NCI-H2081 treated with DMSO at 0.1 percent for 48 hours (cell line): ENCODE measurements at places on chromosomes 13 and 19.

DNA sequence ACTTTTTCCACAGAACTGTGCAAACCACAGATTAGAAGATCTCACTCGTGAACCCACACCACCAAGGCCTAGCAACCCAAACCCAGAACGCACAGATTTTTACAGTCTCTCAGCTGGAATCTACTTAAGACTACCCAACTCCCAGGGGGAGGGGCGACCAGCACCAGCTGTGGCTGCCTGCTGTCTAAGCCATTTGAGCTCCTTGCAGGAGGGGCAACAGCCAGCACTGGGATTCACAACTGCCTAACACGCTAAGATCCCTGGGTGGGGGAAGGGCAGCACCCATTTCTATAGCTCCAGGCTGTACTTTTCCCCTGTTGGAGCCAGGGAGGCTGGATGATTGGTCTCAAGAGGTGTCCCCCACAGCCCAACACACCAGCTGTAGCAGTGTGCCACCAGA is 368.8 kb downstream of the SUCLA2 start:
- no peak for DNase-seq

DNA sequence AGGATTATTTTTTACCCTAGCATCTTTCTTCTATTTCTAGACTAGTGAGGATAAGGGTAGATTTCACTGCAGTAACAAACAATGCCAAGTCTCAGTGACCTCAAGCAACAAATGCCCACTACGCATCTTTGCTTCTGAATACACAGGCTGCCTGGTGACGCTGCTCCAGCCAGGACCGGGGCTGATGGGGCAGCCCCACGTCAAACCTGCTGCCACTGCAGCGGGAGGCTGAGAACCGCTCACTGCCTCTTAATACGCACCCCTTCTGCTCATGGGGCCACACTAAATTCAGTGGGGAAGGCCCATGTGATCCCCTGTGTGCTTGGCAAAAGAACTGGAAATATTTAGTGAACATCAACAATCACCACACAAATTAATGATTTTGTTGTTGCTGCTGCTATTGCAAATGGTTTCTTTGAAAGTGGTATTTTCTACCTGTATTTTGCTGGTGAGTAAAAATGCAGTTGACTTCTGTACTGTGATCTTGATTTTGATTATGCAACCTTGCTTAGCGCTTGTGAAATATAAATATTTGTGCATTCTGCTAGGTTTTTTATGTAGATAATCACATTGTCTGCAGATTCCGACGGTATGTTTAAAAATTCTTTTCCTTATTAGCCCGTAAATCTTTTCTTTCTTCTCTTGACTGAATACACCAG is 139.5 kb upstream of the SPACA7 start:
- no peak for DNase-seq

DNA sequence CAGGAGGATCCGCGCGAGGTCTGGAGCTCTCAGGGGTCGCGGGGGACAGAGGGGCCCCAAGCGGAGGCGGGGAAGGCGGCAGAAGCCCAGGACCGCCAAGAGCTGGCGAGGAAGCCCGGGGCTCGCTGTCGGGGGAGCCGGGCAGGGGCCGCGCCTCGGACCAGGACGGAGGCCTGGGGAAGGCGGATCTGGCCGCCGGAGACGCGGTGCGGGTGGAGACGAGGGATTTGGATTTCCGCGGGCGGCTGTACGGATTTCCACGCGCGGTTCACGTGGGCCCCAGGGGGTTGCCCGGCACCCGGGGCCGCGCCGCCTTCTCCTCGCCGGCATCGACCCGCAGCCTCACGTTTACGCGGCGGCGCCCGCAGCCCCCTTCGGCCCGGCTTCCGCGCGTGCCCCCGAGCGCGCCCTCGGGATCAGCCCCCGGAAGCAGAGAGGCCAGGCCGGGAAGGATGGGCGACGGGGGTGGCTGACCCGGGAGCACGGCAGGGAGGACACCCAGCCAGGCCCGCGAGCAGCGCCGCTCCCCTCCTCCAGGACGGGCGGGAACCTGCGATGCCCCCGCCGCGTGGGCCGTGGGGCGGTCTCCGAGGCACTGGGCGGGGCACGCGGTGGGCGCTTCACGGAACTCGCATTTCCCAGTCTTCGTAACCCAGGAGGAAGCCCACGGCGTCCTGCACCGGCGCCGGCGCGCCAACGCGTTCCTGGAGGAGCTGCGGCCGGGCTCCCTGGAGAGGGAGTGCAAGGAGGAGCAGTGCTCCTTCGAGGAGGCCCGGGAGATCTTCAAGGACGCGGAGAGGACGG is 4.7 kb downstream of the F7 start:
- DNase-seq, result no peak

DNA sequence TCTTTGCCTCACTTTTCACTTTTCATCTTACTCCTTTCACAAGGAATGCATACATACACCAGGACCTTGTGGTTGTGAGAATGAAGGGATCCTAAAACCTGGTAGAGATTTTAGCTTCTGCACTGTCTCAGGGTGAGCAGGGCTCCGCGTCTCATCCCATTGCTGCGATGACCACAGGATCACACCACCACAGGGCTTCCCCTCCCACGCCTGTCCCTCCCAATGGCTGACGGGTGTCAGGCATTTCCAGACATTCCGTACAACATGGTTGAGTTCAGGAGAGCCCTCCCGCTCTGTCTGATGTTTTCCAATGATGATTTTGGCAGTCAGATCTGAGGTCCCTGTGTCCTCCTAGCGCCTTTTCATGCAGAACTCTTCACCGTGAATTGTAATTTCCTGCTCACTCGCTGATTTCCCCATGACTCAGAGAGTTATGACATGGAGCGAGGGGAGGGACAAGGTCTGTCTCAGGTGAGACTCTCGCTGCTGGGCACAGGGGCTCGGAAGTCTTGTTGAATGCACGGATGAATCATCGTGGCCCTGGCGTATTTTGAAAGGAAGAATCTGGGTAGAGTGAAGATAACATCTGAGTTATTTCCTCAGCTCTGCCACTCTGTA is 102.8 kb downstream of the TEX29 start:
- no peak for DNase-seq

GRCh38 chr13:33180122-33180804 is 105.3 kb downstream of the STARD13 start:
- no peak for DNase-seq

- no peak for DNase-seq
These were observed 2041.5 kb upstream of the PCDH20 start for GRCh38 chr13:63457186-63457585.

- DNase-seq, result no peak
These were observed 35.7 kb downstream of the NHLRC3 start for GRCh38 chr13:39073983-39074382.

DNA sequence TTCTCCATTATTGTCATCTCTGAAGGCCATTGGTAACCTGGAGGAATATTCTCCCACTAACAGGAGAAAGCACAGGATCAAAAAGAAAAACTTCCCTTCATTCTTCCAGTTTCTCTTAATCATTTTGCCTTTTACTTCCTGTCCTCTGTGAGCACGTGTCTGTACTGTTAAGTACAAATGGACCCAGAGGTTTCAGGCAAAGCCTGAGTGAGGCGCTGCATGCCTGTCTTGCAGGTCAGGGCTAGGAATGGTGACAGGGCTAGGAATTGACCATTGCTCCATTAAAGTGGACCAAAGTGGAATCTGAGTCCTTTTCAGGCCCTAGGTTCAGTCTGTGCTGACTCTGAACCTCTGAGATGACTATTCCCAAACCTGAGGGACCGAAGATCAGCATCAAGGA is 326.7 kb downstream of the SHISA2 start:
- no peak for DNase-seq

DNA sequence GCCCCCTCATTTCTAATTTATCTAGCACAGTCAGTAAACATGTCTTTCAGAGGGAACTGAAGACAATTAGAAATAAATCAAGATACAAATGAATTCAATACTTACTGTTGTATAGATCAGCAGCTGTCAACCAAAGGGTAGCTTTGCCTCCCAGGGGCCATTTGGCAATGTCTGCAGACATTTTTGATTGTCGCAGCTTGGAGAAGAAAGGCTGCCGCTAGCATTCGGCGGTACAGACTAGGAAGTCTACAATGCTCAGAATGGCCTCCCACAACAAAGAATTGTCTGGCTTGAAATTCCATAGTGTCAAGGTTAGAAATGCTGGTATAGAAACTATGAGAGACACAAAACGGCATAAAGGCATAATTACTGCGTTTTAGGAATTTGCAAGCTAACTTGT is 91.6 kb downstream of the RGCC start:
- DNase-seq, result no peak

GRCh38 chr19:45498411-45499195 is at the start of gene PPM1N:
PPM1N (plus strand) TSS chr19:45498443; CDS start chr19:45498473, 30 bp downstream.
- no peak for DNase-seq

DNA sequence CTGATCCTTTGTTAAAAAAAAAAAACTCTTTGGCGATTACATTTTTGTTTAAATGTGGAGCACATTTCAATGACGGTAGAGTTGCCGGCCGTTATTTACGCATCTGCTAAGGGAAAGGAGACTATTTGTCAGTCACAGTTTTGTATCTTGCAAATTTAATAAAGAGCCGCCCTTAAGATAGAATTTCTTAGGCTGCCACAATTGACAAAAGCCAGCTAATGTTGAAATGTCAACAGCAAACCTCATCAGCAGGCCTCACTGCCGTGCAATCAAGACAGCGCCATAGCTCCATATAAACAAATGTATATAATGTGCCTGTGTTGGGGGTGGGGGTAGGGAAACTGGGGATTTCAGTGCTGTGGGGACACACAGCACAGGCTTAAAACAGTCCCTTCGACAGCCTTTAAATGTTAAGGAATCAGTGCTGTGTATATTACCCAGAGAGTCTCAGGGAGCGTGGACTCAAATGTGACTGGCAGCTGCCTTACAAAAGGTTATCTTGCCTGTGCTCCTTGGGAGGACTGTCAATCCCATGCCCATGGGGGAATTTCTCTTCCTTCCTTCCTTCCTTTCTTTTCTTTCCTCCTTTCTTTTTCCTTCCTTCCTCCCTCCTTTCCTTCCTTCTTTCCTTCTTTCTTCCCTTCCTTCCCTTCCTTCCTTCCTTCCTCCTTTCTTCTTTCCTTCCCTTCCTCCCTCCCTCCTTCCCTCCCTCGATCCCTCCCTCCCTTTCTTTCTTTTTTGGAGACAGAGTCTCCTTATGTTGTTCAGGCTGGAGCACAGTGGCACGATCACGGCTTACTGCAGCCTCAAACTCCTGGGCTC is 108.0 kb downstream of the URI1 start:
- DNase-seq, result no peak
